Esophagus squamous epithelium (tissue), 5 donors: ENCODE measurements at places on chromosomes 5 and 9.

- DNase-seq: no peak
Observed at GRCh38 chr9:38009990-38010389, 59.0 kb downstream of the SHB start.

GRCh38 chr5:31192442-31192841 lies 1.0 kb upstream of the CDH6 start:
- DNase-seq: no peak

DNA sequence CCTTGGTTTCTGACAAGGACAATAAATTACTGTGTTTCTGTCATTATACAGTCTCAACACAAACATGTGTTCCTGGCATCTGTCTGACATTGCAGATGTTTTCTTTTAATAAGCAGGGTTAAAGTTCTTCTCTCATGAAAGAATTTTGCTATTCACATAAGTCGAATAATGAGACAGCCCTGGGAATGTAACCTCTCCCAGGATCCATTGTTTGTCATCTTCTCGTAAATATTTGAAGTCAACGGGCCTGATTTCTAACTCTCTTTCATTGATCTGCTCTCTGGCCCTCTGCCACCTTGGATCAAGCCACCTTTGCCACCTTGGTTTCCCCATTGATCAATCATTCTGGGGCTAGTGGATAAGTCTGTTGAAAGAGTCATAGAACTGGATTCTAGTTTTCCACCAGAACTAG lies 12.9 kb upstream of the CAST start:
- no peak for DNase-seq

- DNase-seq: no peak
Observed at GRCh38 chr9:394347-395052, 179.8 kb downstream of the DOCK8 start.

- DNase-seq: no peak
Observed at GRCh38 chr9:70641631-70642030, 227.2 kb upstream of the KLF9 start.
